ENCODE measurements at places on chromosomes 16 and 17. TPM values are rescaled to one million over a fixed set of nuclear protein-coding genes. Genes with fewer than 3 reads are reported as not detected.

Gene GNGT2
- polyA plus RNA-seq: 2.2 TPM

Gene IL17C
- polyA plus RNA-seq: not detected

Gene TEKT5
- 0.29 TPM for polyA plus RNA-seq

DNA sequence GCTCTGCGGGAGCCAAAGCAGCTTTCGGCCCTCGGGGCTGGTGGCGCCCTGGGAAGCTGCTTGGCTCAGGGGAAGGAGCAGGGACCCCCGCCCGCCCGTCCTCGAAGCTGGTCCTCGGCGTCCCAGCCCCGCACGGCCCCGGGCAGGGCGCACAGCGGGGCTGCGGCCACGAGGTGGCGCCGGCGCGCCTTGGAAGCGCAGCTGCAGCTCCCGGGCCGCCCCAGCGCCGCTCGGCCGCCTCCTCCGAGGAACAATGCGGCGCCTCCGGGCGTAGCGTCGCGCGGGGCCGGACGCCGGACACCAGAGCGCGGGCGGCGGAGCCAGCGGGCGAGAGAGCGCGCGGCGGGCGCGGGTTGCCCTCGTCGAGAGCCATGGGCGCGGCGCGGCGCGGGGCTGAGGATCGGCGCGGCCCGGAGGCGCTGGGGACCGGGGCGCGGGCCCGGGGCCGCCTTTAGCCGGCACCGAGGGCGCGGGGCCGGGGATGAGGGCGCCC is at the start of gene MGAT5B:
Gene MGAT5B, plus strand, starts transcription at position 229 of the 493 bp plus-strand sequence. CDS start 626 bp downstream, outside the sequence.
- DNase-seq: peak; percentile 77

- no peak for DNase-seq
These were observed 40.7 kb upstream of the TANC2 start for GRCh38 chr17:62925267-62925836.

DNA sequence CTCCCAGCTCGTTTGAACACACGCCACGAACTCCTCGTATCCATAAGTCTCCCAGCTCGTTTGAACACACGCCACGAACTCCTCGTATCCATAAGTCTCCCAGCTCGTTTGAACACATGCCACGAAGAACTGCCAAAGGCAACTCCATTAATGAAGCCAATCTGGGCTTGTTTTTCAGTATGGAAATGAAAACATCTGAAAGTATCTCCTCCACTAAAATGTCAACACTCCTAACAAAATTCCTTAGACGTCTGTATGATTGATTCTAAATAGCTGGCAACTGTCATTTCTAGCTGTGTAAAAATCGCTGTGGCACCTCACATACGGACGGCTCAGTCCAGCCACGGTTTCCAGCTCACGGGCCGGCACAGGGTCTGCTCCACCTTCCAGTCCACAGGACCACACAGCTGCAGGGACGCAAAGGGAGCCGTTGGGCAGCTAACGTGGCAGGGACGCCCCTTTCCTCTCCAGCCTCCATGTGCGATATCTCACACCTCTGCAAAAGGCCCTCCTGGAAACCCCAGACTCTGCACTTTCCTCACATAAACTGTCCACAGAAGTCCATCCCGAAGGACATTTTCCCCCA is 67.1 kb upstream of the METRNL start:
- no peak for DNase-seq

DNA sequence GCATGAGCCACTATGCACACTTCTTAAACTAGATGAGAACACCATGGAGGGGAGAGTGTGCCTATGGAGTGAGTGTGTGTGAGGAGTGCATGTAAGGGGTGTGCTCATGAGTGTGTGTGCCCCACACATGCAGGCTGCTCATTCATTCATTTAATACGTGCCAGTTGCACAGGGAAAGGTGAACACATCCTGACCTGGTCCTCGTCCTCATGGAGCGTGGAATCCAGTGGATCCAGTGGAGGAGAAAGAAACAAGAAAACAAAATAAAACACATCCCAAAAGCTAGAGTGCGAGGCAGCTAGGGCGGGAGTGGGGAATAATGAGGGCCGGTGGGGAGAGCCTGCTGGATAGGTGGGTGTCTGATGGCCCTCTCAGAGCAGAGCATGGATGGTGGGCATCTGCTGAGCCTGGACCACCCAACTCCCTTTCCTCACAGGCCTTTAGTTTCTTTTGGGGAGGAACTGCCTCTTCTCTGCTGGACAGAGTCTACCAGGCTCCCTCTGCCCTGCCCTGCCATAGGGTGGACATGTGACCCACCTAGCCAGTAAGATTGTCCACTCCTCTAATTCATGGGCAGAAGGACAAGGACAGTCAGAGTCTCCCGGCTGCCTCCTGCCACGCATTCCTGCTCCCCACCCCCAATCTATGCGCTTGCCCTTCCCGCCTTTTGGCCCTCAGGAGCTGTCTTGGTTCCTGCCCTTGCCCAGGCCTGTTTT is 204.3 kb downstream of the RAB11FIP4 start:
- no peak for DNase-seq

DNA sequence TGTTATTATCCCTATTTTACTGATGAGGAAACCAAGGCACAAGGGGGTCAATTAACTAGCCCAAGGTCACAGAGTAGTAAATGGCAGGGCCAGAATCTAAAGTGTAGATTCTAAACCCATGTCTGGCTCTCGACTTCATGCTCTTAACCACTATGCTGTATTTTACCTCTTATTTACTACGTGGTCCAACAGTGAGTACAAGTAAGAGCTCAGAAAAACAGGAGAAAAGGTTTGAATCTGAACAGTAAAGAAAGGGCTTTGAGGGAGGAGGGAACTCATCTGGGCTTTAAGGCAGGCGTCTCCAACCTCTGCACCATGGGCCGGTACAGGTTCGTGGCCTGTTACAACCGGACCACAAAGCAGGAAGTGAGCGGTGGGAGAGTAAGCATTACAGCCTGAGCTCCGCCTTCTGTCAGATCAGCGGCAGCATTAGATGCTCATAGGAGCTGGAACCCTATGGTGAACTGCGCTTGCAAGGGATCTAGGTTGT is 62.9 kb downstream of the SMURF2 start:
- no peak for DNase-seq

DNA sequence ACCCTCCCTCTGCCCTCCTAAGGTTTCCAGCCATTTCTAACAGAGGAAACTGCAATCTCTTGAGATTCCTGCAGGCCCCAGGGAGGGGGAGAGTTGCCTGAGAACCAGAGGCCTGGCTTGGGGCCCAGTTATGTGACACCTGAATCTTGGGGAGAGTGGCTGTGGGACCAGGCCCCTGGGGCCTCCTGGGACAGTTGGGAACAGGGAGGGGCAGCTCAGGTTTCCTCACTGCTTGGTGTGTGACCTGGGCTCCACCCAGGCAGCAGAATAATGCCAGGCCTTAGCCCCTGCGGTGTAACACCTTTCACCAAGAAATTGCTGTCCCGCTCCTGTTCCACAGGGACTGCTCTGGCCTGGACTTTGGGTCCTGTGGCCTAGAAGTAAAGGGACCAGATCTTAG is 44.3 kb upstream of the CRHR1 start:
- DNase-seq: no peak

- DNase-seq: no peak
These were observed 794 bp downstream of the ANKS3 start for GRCh38 chr16:4733211-4733742.

DNA sequence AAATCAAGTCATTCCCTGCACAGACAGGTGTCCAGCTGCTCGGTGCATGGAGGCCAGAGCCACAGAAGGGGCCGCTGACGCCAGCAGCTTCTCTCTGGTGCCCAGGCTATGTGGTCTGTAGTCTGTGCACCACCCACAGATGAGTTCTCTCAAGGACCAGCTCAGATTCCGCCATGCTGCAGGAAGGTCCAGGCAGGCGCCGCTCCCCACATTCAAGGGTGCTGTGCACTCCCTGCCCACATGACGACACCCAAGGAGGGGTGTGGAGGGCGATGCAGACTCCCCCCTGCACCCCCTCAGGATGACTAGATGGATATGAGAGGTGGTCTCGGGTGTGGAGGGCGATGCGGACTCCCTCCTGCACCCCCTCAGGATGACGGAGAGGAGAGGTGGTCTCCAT is 119.0 kb downstream of the ANKRD11 start:
- DNase-seq: no peak

DNA sequence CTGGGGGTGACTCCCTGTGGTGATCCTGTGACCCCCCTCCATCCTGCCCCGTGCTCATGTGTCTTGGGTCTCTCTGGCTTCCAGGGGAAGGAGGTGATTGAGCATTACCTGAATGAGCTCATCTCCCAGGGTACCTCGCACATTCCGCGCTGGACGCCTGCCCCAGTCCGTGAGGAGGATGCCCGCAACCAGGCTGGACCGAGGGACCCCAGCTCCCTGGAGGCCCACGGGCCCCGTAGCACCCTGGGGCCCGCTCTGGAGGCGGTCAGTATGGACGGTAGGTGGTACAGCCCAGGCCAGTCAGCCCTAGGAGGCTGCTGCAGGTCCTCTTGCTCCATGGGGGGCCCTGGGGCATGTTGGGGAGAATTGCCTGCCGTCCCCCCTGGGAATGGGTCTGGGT is 33.6 kb downstream of the SEC14L5 start:
- DNase-seq: no peak

DNA sequence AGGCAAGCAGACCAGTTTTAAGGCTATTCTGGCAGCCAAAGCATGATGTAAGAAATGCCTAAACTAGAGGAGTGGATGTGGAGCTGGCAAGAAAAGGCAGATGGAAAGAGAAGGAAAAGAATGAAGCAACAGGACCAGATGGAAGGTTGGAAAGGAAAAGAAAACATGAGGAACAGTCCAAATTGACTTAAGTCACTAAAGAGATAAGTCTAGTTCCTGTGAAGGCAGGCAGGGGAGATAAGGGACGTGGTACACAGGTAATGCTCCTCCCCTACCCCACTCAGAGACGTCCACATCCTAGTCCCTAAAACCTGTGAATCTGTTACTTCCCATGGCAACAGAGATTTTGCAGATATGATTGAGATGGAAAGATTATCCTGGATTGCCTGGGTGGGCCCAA is 43.5 kb downstream of the TEX2 start:
- no peak for DNase-seq

- DNase-seq: no peak
These were observed 76.6 kb downstream of the CLEC16A start for GRCh38 chr16:11020792-11021551.

DNA sequence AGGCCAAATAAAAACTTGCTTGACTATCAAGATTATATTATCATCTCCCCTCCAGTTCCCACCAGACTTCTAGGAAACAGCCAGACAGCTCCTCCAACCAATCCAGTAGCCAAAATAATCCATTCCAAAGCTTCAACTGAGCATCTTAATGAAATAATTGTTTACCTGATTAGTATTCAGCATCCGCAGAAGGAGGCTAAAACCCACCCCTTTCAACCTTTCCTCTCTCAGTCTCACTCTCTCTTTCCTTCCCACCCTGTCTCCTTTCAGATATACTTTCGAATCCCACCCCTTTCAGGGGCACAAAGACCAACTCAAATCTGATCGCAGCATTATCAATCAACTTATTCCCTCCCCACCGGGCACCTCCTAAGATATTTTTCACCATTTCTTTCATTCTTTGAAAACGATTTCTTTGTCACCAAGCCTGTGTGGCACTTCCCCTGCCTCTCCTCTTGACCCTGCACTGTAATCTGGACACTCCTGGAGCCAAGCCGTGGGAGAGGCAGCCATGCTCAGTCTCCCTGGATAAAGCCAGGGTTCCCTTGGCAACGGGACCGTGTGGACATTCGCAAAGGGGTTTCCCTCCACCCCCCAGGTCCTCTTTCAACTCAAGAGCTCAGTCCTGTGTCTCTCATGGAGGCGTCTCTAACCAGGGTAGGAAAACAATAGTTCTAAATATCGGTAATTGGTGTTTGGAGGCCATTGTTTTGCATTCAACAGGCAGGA is at the start of gene ANKFN1:
Gene ANKFN1, plus strand, starts transcription at position 602 of the 729 bp plus-strand sequence. CDS start 59,193 bp downstream, outside the sequence.
- DNase-seq: no peak

DNA sequence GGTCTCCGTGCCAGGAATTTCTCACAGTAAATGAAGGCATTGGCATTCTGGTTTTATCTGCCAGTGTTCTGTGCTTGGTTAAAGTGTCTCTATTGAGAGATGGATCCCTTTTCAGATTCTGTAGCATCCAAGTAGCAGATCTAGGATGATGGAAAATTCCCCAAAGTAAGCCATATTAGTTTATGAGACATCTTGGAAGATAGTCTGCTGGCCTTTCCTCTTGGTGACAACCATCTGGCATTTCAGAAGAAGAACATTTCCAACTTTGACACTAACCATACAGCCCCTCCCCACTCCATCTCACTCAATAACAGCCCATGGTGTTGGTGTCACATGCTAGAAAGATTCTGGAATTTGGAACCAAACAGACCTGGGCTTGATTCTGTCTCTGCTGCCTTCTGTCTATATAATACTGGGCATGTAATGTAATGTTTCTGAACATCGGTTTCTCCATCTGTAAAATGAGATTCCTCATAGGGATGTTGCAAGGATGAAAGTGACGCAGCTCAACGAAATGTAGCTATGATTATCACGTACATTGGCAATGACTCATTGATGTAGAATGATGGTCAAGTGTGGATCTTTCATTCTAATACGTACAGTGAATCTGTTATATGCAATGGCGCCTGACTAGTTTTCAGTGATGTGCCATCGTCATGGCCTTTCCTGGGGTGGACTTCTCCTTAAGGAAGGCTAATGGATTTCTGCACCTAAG is 32.6 kb upstream of the PIRT start:
- no peak for DNase-seq
